Stimulated activated CD8-positive, alpha-beta memory T cell treated with anti-CD3 and anti-CD28 coated beads, Interleukin-7, amount 100 ng/mL, for 1 hour (primary cell): ENCODE measurements at places on chromosomes 13 and 19.

DNA sequence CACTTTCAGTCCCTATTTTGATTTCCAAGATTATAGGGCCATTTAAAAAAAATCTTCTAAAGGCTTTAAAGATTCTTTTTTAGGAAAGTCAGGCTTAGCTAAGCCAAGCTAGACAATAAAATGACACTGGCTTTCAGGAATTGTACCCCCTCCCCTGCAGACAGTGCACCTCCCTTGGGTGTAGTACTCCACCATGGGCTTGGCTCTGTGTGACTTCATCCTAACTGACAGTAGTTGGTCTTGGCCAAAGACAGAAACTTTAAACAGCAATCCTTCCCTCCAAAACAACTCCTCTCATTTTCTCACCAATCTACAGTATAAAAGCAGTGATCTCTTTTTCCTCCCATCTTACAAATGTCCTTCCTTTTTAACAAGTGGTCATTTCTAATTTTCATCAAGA lies 283.0 kb downstream of the DNAJC15 start:
- no peak for DNase-seq

DNA sequence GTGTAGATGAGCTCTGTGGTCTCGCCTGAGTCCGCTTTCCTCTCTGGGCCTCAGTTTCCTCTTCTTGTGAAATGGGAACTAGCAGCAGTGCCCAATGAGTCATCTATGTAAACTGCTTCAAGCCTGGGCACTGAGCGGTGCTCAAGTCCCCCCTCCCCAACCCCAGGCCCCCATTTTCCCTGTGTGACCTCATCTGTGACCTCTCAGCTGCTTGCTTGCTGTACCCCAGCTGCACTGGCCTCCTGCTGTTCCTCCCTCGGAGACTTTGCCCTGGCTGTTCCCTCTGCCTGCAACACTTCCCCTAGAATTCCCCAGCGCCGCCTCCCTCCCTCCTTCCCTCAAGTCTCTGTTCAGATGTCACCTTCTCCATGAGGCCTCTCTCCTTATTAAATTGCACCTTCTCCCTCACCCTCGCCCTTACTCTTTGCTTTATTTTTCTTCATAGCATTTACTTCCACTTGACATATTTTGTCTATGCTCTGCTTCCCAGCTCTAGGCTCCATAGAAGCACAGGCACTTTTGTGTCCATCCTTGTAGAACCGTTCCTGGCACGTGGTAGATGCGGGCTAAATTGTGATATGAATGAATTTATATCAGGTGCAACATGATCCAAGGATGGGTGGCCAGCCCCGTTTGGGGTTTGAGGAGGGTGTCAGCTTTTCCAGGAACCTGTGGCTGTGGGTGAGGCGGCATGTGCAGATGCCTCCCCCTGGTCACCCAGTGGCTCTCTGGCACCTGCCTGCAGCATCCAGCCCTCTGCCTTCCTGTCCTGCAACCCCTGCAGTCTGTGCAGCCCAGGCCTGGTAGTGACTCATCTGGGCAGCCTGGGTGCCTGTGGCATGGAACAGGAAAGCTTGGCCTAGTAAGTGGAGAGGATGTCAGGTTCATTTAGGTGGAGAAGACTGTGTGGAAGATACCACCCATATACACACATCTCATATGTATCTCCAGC lies 26.3 kb downstream of the SIPA1L3 start:
- DNase-seq, result no peak

DNA sequence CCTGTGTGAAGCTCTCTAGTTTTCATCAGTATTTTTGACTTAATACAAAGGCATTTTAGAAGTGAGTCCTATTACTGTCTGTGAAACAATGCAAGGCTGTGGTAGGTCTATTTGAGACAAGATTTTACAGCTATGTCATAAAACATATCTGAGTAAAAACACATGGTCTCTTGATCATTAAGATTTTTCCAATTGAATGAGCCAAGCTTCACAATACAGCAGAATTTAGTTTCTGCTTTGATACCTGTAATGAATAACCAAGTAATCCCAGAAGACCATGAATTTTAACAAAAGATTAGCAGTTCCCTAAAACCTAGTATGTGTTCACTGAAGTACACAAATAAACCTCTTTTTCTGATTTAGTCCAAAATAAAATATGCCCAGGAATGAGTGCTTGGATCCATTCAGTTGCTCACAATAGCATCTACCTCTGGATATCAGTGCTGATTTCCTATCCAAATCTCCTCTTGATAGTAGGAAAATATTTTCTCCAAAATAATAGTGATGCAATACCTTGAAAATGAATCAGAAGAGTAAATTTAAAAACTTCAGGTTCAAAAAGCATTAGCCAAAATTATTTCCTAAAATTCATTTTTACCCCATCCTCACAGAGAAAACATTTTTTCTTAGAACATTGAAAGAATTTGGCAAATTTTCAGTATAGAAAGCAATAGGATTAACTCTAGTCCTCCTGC lies 533.5 kb upstream of the SGCG start:
- no peak for DNase-seq

GRCh38 chr13:78402708-78403400 lies 200.5 kb downstream of the POU4F1 start:
- DNase-seq, result no peak

GRCh38 chr19:33152176-33152575 lies 20.3 kb downstream of the WDR88 start:
- no peak for DNase-seq

- no peak for DNase-seq
Observed at GRCh38 chr13:113201815-113202214, 6.7 kb downstream of the PCID2 start.

DNA sequence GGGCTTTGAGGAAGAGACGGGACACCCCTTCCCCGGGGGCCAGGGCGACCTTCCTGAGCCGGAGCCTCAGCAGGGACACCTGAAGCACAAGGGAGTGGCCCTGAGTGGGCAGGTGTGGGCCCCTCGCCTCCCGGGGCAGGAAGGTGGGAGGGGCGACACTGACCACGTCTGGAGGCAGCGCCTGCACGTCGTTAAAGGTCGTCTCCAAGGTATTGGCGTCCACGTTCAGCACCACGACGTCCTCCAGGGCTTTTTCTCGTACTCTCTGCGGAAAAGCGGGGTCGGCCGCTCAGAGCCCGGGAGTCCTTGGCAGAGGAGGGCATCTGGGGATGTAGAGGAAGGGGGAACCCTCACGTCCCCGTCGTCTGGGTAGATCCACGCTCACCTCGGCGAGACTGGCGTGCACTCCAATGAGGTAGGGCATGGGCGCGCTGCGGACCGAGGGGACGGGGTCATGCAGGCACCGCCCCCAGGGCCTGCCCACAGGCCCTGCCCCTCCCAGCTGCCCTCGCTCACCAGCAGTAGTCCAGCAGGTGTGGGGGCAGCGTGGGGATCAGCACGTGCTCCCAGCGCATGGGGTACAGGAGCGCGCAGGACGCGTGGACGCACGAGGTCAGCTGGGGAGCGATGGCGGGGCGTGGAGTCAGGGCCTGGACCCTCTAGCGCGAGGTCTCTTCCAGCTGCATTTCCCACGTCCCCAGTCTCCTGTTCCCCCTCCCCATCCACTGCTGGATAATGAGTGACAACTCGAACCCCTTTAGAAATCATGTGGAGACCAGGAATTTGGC lies 6.1 kb downstream of the DENND1C start:
- DNase-seq, result no peak

DNA sequence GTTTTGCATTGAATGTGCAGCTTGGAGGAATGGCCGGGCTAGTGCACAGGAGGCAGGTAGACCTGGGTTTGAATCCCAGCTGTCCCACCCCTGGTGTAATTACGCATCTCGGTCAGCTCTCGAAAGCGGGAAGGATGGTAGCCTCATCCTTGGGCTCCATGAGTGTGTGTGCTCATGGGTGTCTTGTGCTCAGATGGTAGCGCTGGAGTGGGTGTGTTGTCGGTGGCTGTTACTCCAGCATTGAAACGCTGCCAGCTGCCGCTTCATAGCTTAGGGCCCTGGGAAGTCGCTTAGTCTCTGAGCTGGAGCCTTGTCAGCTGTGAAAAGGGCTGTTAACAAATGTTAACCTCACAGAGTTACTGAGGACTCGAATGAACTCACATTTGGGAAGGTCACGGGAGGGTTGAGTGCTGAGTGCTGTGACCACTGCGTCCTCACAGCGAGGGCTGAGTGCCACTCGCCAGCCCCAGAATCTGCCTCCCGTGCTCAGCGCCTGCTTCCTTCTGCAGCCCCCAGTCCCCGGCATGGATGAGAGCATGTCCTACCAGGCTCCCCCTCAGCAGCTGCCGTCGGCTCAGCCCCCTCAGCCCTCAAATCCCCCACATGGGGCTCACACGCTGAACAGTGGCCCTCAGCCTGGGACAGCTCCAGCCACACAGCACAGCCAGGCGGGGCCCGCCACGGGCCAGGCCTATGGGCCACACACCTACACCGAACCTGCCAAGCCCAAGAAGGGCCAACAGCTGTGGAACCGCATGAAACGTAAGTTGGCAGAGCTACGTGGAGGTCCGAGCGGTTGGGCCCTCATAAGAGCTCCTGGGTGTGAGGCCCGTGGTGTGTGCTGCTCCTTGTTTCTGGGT lies 5.2 kb downstream of the LENG8 start:
- DNase-seq, result no peak

DNA sequence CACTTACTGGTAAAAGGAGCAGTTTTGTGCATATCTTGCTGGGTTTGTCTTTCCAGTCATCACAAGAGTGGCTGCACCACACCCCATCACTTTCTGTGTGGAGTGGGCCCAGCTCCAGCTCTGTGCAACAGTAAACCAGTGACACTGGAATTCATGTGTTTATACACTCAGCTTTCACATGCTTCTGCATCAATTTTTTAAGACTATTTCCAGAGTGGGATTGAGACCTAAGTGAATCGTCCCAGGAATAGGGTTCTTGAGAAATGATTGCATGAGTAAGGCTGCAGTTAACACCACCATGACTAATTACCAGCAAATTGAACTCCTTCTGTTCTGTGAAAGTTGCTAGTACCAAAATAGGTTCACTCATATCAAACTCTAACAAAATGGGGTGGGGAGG lies 5.3 kb upstream of the CFAP97D2 start:
- DNase-seq, result no peak

- DNase-seq, result no peak
Observed at GRCh38 chr13:112522578-112522977, 65.4 kb downstream of the TUBGCP3 start.

DNA sequence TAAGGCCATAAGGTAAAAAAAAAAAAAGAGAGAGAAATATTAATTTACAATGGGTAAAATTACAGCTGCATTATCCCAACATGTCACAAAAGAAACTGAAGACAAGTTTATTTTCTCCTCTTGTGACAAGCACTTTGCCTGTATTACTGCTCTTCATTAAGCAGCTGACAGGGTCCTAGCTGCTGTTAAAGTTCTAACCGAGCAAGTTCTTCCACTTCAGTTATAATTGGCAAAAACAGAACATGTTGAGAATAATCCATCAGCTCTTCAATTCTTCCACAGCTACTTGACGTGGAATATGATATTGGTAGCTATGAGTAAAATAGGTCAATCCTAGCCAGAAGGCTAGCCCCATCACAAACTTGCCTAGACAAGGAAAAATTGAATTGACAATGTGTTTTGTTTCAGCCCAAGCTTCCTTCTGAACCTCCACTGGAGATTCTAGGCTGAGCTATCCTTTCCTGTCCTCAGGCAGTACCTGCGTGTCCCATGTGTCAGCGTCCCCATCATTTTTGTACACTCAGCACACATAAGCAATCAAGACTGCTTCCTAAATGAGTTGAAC lies 32.2 kb upstream of the DOCK9 start:
- no peak for DNase-seq

DNA sequence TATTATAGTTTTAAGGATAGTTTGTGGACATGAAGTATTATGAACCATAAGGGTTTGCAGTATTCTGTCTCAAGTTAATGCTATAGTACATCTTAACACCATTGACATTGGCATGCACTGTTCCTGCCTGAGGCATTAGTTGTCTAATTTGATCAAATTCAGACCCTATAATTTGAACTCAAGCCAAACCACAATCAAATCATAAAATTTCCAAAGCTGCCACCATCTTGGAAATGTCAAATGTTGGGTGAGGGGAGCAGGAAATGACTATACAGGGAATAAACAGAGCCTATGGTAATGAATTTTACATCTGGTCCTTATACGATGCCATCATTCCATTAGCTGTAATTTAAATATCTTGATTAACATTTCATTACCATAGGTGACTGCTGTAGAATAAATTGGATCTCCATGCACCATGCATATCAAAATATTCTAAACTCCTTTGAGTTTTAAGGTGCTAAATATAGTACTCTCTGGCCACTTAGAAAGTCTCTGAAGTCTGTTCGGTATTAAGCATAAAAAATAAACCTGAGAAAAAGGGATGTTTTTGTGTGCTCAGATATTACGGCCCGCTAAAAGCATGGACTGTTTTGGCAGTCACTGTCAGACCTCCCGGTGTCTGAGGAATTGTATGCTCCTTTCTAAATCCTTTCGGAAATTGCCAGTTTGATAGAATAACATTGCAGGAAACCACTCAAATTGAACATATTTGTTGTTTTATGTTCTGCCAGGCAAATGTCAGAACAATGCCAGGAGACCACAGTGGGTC lies 257.7 kb downstream of the SPRY2 start:
- DNase-seq, result no peak

GRCh38 chr19:51503286-51503817 lies 1.8 kb upstream of the SIGLEC12 start:
- DNase-seq, result no peak

- no peak for DNase-seq
Observed at GRCh38 chr13:84315527-84315926, 433.3 kb upstream of the SLITRK1 start.

- DNase-seq, result no peak
Observed at GRCh38 chr19:56126983-56127780, 6.1 kb upstream of the ZNF787 start.

GRCh38 chr19:28171983-28172382 lies 1041.0 kb downstream of the UQCRFS1 start:
- no peak for DNase-seq

GRCh38 chr19:33163481-33163880 lies 30.6 kb upstream of the LRP3 start:
- DNase-seq, result no peak

DNA sequence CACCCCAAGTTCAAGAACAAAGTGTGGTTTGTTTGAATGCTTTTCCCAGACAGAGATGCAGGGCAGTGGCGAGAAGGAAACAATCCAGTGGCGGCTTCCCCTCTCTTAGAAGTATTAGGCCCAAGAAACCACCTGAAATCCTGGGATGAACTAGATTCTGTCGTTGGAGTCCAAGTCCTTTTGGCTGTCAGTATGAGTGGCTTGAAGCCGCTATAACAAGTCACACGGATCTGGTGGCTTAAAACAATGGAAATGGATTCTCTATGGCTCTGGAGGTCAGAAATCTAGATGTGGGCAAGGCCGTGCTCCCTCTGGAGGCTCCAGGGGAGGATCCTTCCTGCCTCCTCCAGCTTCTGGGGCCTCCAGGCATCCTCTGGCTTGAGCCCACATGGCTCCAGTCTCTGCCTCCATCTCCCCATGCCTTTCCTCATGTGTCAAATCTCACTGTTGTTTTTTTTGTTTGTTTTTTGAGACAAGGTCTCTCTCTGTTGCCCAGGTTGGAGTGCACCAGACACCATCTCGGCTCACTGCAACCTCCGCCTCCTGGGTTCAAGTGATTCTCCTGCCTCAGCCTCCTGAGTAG lies 97.7 kb downstream of the GNG7 start:
- DNase-seq, result no peak

DNA sequence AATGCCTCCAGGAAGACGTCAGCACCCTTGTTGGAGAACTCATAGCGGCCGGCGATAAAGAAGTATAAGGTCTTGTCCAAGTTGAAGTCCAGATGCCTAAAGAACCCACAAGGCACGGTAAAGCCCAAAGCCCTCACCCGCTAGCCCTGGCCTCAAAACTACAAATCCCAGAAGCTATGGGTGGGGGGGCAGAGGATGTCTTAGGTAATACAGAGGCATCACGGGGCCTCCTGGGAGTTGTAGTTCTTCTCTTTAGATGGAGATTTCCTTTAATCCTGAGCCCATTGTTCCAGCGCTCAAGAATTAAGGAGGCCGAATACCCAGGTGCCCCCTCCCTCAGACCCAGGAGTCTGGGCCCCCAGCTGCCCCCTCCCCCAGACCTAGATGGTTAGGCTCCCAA lies 10.8 kb downstream of the GYS1 start:
- DNase-seq, result no peak
